ENCODE measurements at places on chromosomes 4 and X. TPM values are rescaled to one million over a fixed set of nuclear protein-coding genes. Genes with fewer than 3 reads are reported as not detected.

Gene TSPAN7
- total RNA-seq = not detected

Gene ERCC6L
- 0.32 TPM for total RNA-seq

Gene RHOXF2
- not detected for total RNA-seq

Gene SPANXN4
- total RNA-seq = not detected

Gene MAGEA10
- not detected for total RNA-seq

Gene SPANXD
- total RNA-seq = not detected

Gene AMER1
- 5.5 TPM for total RNA-seq

Gene GPR119
- not detected for total RNA-seq

Gene VCX2
- total RNA-seq = not detected

Gene PF4V1
- total RNA-seq = not detected

Gene POU4F2
- total RNA-seq = not detected

Measured in hair follicle dermal papilla cell (primary cell).